ENCODE measurements at places on chromosomes 13 and 19. TPM values are rescaled to one million over a fixed set of nuclear protein-coding genes. Genes with fewer than 3 reads are reported as not detected.

The ZNF728 gene
- total RNA-seq, result not detected

GRCh38 chr19:12967907-12968306 is 1.5 kb upstream of the DAND5 start:
- no peak for DNase-seq

- DNase-seq, result no peak
Measured at GRCh38 chr13:40626561-40626960, 39.9 kb downstream of the FOXO1 start.

- DNase-seq, result no peak
Measured at GRCh38 chr13:67971291-67971690, 741.2 kb upstream of the PCDH9 start.

The PRSS57 gene
- total RNA-seq, result not detected

DNA sequence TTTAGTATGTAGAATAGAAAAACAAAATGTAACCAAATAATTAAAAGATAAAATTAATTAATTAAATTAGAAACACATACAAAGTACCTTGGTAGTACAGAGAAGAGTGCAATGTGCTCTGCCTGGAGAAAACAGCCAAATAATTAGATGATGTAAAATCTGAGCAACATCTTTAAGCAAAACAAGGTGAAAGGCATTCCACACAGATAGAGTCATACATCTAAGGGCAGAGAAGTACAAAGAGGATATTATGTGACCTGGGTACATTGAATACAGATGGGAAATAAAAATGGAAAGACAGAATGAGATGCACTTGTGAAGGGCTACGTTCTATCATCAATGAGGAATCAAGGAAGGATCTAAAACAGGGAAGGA is 25.2 kb upstream of the FNDC3A start:
- no peak for DNase-seq

GRCh38 chr13:111161601-111162600 is 46.8 kb downstream of the ARHGEF7 start:
- no peak for DNase-seq

GRCh38 chr13:107457686-107458085 is 757.6 kb downstream of the LIG4 start:
- no peak for DNase-seq

GRCh38 chr19:28425046-28425931 is 787.7 kb downstream of the UQCRFS1 start:
- DNase-seq, result no peak

The HDGFL2 gene
- 89.6 TPM for total RNA-seq

DNA sequence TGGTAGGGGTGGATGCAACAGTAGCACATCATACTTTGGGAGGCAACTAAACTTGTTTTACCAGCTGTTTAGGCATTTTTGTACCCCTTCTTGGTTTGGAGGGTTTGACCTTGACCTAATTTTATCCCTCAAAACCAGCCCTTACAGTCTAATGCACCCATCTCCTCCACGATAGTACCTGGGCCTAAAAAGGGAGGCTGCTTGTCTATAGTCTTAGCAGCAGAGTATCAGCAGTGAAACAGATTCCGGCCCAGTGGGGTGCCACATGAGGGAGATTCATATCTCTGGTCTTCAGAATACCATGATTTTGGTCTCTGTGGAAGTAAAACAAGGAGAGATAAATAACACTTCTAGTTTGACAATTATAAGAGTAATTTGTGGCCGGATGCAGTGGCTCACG is 39.5 kb upstream of the ATP12A start:
- DNase-seq, result no peak

- DNase-seq, result no peak
Measured at GRCh38 chr19:46866407-46867136, 5.8 kb downstream of the ARHGAP35 start.

The F7 gene
- total RNA-seq, result not detected

GRCh38 chr19:56727677-56728076 is 56.1 kb upstream of the ZNF835 start:
- DNase-seq, result no peak

GRCh38 chr13:94827566-94827965 is 115.2 kb upstream of the SOX21 start:
- DNase-seq, result no peak

The ZNF541 gene
- not detected for total RNA-seq

DNA sequence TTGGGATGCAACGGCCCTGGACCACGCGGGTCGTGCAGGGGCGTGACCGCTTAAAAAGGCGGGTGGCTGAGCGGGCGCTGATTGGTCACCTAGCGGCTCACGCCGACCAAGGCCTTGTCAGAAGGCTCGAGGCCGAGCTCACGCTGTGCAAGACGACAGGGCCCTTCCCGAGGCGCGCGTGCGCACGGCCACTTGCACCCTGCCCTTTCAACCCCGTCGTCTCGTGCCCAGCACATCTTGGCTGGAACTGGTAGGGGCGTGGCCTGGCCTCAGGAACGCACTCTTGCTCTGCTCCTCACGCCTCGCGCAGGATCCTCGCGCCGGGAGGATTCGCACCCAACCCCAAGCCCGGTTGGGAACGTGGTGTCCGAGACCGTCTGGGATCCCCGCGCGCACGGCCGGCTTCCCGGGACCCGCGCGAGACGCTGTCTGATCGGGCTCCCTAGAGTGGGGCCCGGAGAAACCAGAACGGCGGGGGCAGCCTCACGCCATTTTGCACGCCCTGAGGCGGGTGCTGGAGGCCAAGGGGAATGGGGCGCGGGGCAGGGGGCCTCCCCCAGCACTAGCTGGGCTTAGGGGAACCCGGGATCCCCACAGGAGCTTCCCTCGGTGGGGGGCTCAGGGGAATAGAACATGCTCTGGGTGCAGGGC is at the start of gene MEIOSIN:
MEIOSIN (plus strand) TSS at position 280 of the 651 bp plus-strand sequence. CDS start 1,938 bp downstream, outside the sequence.
- no peak for DNase-seq

The P2RY11 gene
- 32.2 TPM for total RNA-seq

The C19orf33 gene
- not detected for total RNA-seq

The TEAD2 gene
- total RNA-seq, result 125 TPM

DNA sequence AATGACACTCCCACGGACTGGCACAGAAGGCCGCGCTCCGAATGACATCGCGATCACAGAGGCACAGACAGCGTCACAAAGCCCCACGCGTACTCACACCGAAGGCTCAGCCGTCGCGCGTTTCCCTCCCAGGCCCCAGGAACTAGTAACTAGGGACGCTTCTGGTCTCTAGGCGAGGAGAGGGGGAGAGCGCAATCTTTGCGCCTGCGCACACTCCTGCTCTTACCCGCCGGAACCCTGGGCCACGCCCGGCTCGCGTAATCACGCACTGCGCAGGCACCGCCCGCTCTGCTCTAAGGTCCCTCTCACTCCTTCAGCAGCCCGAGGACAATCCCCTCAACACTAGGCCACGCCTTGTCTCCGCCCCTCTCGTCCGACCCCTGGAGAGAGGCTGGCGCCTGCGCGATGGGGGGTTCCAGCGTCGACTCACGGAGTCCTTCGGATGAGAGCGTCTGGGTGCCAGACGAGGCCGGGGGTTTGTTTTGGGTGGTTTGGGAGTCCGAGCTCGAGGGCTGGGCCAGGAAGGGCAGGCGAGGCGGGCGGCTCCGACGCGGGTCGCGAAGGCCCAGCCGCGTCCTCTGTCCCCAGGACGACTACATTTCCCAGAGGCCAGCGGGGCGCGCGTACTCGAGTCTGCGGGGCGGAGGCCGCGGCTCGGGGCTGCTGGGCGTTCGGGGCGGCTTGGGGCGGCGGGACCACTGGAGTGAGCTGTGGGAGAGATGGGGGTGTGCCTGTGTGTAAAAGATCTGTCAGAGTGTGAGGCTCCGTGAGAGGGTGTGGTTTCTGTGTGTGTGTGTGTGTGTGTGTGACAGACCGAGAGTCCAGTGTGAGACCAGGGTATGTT is at the start of gene ZNF471:
ZNF471 (plus strand) TSS at position 410 of the 844 bp plus-strand sequence. CDS start 3,717 bp downstream, outside the sequence.
- peak; percentile 95 for DNase-seq

DNA sequence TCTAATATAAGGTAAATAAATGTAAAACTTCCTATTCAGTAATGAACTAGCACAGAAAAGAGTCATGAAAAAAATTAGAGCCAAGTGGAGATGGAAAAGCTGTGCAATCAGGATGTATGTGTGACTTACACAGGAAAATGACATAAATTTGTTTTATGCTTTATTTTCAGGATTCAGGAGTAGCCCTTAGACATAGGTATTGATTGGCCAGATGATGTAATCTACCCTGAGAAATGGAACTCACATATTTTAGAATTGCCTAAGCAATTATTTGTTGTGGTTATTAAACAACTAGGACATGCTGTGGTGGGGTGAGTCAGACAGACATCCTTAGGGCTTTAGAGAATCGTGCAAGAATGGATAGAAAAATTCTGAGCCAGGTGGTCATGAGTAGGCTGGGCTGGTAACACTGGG is 110.6 kb downstream of the PCDH9 start:
- DNase-seq, result no peak

DNA sequence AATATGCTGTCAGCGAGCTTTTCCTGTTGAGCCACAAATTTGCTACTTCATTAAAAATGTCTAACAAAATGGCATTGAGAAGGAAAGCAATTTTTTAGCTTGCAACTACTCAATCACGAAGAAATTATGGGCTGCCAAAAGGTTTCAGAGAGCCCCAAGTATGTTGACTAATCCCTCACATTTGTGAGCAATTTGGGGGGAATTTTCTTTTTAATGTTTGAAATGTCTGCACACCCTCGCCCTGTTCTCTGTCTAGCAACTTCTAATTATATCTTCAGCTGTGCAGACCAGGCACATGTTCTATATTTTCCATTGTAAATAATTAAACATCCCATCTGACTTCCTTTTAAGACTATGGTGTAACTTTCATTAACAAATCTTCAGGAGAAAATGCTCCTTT is 192.9 kb downstream of the DCT start:
- no peak for DNase-seq

GRCh38 chr13:62176051-62176450 is 760.4 kb upstream of the PCDH20 start:
- no peak for DNase-seq

The TGFB1 gene
- 102 TPM for total RNA-seq

DNA sequence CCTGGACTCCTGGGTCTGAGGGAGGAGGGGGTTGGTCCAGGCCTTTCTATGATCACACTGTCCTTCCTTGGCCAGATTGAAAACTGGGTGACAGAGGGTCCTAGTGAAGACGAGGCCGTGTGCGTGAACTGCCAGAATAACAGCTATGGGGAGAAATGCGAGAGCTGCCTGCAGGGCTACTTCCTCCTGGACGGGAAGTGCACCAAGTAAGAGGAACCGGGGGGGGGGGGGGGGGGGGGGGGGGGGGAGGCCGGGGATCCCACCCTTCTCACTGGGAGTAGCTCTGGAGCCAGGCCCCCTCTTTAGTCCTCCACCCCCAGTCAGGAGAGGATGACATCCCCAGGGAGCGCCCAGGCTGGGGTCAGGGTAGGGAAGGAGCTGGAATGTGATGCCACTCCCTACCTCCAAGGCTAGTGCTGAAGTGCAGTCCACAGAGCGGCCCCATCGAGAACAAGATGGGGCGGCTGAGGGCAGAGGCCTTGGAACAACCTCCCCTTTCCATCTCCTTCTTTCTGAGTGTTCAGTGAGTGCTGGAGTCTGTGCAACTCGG is 19.4 kb downstream of the CNFN start:
- no peak for DNase-seq

The PCDH20 gene
- total RNA-seq, result 1.9 TPM

DNA sequence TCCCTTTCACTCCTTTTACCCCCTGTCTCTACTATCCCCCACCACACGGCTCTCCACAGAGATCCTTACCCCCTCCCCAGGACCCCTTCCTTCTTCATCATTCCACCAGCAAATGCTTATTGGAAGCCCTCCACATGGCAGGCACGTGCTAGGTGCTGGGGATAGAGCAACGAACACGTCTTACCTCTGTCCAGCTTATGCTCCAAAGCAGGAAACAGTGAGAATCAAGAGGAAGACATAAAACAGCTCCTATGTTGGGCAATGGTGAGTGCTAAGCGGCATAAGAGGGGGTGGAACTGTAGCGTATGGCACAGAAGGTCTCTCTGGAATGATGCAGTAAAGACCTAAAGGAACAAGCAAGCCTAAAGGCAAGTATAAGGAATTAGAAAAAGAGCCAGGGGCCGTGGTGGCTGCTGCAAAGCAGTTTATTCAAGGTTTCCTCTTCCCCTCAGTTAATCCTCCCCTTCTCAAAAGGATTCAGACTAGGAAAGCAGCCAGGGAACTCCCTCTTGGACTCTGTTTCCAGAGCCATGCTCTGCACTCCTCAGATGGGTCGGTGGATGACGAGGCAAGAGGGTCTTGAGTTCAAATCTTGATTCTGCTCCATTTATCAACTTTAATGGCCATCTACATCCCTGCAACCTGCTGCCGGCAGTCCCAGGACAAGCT is 289.4 kb downstream of the FOXO1 start:
- no peak for DNase-seq

The ZNF610 gene
- 2.3 TPM for total RNA-seq

Data from A673 (cell line).